Psoas muscle (tissue), 8 donors: ENCODE measurements at places on chromosomes 11 and 22.

DNA sequence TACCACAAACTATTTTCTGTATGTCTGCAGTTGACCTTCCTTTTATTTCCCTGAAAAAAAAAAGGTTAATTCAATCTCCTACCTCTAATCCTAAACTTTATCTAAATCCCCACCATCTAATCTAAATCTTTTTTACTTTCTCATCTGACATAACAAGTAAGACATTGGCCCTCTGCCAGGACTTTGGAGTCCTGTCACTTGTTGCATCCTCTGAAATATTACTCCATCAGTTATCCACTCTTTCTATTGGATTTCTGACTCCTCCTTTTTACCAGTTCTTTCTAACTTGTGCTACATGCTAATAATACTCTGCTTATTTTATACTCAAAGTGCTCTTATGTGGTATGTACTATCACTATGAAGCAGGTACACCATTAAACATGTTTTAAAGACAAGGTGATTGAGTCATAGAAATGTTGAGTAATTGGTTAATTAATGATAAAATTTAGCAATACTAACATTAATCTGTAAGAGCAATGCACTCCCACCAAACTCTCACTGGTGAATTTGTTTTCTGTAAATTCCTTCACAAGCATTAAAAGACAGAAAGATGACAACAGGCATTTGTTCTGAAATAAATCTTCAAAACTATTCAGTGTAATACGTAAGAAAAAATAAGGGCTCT, 914.2 kb upstream of the RAG2 start:
- DNase-seq = no peak

DNA sequence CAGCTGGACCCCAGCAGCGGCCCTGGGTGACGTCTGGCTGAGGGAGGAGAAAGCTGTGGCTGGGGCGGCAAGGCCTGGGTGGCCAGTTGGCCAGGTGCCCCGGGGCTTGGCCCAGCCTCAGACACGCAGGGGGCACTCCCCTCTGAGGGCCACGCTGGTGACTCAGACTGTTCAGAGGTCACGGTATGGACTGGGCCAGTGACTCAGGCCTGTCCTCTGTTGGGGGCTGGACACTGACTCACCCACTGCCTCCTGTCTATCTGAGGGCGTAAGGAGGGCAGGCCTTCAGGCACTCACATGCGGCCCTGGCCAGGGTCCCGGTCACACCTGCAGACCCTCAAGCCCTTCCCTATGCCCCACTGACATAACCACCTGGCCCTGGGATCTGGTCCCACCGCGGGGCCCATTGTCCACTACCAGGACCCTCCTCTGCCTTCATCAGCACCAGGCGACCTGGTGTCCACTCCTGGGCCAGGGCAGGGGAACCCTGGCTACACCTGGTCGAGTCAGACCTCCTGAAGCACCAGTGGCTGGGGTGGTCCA, 3.7 kb upstream of the MUC5AC start:
- DNase-seq = peak; percentile 72

DNA sequence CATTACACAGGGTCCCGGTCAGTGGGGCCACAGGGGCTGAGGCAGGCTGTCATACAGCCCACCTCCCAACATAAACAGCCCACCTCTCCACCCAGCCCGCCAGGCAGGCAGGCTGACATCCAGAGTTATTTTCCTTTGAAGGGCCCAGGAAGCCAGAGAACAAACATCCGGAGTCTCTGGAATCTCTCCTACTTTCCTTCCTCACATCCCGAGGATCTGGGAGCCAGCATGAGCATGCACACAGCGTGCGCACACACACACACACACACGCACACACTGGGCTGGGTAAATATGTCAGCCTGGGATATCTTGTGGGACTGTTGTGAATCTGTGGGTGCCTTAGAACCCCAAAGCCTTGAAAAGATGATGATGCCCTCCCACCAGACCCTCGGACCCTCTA, 55.4 kb downstream of the PDE2A start:
- no peak for DNase-seq

GRCh38 chr11:67648140-67648795, 2.3 kb downstream of the ACY3 start:
- no peak for DNase-seq

GRCh38 chr11:119432484-119433357, 9.7 kb upstream of the THY1 start:
- DNase-seq = peak; percentile 33

- no peak for DNase-seq
Observed at GRCh38 chr11:78711735-78712134, 137.1 kb upstream of the NARS2 start.

DNA sequence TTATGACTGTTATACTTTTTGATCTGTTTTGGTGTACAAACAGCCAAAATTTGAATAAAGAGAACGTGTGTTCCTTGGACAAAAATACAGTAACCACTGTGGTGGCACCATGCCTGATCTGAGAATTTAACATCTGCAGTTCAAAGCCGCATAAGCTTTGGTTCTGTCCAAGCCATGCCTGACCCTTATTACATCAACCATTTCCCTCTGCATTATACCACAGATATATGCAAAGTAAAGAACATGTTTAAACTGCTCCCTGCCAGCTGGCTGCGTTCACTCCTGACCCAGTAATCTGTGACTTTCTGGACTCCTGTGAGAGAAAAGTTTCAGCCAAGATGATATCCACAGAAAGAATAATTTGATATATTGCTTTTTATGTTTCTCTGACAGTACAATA, 890.5 kb upstream of the ANO3 start:
- DNase-seq = no peak

DNA sequence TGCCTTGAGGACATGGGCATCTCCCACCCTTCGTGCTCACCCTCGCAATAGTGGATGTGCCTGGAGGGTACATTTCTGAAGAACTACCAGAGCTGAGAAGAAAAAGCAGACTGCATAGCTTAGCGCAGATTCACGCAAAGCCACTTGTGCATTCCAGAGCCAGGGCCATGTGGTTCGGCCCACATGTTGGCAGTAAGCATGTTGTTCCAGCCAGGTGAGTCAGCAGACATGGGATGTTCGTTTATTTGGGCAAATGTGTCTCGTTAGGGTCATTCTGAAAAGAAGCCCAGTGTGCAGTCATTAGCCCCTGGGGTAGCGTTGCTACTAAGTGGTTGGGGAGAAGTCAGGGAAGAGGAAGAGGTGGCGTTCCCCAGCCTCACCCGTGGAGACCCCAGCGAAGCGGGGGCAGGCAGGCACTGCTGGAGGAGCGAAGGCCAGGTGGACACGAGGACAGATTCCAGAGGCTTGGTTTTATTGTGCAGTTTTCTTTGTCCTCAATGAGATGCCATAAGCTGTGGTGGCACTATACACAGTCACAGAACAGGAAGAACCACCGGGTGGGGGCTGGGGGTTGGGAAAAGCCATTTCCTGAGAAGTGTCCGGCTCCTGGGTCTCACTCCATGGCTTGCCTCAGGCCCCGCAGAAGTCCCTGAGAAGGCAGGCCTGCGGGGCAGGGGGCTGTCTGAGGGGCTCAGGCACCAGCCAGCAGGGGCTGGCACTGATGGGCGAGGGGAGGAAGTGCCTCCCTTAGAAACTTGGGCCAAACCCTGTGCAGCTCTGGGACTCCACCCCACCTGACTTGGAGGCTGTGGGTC, 5.0 kb downstream of the THY1 start:
- no peak for DNase-seq

DNA sequence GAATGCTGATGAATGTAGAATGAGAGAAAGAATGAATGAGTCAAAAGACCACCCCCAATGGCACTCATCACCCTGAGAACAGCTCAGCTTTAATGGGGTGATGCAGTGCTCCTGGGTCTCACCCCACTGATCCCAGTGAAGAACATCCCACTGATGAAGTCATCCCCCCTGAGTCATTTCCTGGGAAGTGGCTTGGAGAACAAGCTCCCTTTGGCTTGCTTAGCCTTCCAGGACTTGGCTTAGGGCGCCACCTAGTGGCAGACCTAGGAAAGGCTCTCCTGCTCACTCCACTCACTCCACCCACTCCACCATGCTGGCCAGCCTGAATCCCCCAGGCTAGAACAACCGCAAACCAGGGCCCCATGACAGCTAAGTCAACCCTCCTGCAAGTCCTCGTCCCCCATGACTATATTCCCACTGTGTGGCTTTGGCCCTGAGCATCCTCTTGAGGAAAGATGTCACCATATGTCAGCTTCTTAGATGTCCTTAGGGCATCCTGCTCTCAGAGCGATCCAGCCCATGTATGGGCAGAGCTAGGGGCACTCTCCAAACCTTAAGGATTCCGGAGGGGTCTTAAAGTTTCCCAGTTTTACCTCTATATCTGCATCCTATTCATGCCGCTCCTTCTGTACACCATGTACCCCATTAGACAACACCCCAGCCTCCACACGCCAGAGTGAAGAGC, 17.8 kb upstream of the TMPRSS13 start:
- DNase-seq = peak; percentile 87

GRCh38 chr11:126405906-126406305, 50.4 kb downstream of the ST3GAL4 start:
- DNase-seq = no peak

DNA sequence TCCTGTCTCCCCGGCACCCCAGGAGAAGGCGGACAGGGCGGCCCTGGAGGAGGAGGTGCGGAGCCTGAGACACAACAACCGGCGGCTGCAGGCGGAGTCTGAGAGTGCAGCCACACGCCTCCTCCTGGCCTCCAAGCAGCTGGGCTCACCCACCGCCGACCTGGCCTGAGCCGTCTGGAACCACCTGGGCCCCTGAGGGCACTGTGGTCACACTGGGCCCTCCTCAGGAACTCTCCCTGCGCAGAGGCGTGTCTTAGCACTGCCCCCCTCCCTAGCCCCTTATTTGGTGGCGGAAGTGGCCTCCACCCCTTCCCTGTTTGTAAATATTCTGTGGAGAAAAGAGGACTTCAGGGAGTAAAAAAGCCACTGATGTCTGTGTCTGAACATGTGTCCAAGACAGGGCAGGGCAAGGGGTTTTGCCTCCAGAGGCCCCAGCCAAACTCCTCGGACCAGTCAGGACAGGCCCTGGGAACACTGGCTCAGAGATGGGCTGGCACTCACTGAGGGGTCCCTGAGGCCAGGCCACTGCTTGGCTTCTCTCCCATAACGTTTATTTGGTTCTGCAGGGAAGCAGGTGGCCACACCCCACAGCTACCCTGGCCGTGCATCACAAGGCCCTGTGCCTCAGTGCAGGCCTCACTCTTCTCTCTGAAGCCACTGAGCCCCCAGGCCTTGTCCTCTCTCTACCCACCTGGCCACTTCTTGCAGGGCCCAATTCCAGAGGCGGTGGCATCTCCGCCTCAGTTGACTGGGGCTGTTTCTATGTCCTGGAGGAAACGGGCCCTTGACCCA, 12.0 kb downstream of the RELA start:
- DNase-seq = no peak

- no peak for DNase-seq
Observed at GRCh38 chr22:37314315-37315074, 32.2 kb downstream of the CYTH4 start.

GRCh38 chr22:42587588-42588175, 27.0 kb downstream of the POLDIP3 start:
- no peak for DNase-seq

DNA sequence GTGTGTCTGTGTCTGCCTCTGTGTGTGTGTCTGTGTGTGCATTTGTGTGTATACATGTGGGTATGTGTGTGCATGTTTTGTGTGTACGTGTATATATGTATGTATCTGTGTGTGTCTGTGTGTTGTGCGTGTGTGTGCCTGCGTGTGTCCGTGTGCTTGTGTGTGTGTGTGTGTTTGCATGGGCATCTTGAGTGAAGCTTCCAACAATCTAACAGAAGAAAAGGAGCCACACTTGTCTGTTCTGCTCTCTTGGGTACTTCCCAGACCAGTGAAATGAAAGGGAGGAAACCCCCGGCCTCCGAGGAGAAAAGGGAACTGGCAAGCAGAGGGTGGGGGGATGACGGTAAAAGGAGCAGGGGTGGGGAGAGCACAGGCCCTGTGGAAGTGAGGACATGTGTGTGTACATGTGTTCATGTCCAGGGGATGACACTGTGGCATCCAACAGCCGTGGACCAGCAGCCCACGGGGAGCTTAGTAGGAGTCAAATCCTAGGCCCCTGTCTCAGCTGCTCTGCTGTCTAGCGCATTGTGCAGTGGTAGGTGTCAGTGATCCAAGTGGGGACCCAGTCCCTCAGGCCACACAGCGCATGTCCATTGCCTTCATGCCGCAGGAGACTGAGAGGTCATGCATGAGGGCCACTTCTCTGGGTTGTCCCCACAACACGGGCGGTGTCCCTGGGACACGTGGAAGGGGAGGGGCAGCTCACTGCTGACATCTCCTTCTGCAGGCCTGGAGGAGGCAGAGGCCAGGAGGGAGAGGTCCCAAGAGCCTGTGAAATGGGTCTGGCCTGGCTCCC, 8.1 kb downstream of the CSF2RB start:
- DNase-seq = no peak

- no peak for DNase-seq
Observed at GRCh38 chr11:16406226-16406625, 49.9 kb upstream of the SOX6 start.

DNA sequence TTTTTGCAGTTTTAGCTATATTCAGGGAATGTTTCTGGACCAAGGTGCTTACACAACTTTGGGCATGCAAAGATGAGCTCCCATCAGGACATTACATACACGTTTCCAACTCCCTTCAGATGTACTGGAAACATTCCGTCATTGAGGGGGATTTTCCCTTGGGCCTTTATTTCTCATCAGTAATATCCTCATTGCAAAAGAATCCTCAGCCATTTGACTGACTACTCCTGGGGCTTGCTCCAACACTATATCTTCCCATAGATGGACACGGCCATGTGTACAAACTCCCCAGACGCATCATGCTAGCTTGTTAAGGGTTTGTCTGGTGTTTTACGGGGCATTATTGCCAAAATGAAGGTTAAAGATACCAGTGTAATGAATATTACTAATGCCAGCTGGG, 59.3 kb upstream of the NUP160 start:
- no peak for DNase-seq

GRCh38 chr11:17413414-17414316, 25.2 kb upstream of the KCNJ11 start:
- DNase-seq = peak; percentile 31

DNA sequence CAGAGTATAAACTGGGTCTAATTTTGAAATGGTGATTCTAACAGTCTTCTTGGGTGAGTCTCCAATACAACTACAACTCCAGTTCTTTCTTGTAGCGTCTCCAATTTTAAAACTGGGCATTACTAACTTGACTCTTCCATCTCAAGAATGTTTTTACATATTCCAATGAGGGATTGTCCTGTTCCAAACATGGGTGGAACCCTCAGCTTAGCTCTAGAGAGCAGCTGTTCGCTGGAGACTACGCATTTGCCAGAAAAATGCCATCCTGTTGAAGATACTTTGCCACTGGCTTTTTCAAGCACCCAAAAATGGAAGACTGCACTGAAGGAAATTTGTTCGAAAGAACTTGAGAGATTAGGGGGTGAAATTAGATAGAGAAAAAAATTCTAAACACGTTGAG, 870.0 kb downstream of the NTM start:
- DNase-seq = no peak

DNA sequence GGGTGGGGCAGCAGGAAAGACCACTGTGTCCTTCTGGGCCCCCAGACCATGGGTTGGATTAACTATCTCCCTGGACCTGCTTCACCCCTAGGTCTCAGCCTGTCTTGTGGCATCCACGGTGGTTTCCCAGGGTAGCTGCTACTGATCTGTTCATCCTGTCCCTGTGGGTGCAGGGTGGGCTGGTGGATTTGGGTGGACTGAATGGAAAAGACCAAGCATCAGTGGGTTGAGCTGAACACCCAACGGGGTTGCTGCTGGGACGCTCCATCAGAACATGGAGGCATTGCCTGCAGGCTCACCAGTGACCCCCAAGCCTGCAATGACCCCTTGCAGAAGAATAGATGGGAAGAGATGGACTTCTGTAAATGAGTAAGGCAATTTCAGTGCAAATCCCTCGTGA, 812.1 kb downstream of the TBC1D22A start:
- DNase-seq = no peak
